ENCODE measurements at places on chromosomes 3 and 15.

DNA sequence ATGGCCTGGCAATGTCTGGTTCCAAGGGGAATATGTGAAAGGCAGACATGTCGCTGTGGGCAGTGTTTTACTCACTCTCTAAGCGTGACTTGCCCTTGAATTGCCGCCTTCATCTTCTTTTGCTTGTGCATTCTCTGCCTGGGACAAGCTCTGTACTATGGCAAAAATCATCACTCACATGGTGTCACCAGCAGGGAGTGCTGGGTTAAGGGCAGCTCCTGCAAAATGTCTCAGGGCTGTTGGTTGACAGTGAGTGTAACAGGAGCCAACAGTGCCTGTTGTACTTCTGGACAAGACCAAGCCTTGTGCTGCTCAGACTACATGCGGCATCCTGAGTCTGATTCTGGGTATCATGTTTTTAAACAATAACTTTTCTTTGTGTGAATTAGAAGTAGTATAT, 45.3 kb upstream of the KY start:
- no peak for DNase-seq

GRCh38 chr3:58577269-58577821, at the start of gene FAM107A:
Gene FAM107A (minus strand): TSS chr3:58577391. CDS start chr3:58569860, 7,531 bp downstream.
- DNase-seq: no peak

DNA sequence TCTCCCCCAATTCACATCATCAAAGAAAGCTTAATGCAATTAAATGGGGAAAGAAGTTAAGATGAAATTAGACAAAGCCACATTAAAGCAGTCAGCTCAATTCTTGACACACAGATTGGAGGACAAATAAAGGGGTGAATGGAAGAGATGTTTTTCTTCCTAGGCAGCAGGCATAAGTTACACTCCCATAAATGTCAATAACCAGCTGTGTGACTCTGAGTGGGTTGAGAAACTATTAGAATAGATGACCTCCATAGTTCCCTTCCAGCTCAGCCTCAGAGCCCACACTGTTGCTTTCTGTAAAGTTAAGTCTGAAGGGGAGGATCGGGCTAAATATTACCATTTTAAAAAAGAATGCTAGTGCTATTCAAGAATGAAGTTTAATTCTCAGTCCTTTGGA, 71.0 kb downstream of the THBS1 start:
- DNase-seq: no peak

GRCh38 chr3:148042663-148043445, 633.7 kb downstream of the ZIC1 start:
- DNase-seq: no peak

DNA sequence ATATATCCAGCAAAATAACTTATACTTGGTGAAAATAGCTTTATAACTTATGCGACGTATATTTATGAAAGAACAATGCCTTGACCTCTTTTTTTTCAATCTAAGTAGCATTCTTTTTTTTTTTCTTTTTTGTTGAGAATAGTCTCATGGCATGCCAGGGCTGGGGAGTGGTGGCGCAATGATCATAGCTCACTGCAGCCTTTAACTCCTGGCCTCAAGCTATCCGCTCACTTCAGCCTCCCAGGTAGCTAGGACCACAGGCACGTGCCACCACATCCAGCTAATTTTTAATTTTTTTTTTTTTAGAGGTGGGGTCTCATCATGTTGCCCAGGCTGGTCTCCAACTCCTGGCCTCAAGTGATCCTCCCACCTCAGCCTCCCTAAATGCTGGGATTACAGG, 43.5 kb downstream of the RAB8B start:
- no peak for DNase-seq

- DNase-seq: no peak
These were observed 16.7 kb downstream of the C2CD4A start for GRCh38 chr15:62083194-62084154.

DNA sequence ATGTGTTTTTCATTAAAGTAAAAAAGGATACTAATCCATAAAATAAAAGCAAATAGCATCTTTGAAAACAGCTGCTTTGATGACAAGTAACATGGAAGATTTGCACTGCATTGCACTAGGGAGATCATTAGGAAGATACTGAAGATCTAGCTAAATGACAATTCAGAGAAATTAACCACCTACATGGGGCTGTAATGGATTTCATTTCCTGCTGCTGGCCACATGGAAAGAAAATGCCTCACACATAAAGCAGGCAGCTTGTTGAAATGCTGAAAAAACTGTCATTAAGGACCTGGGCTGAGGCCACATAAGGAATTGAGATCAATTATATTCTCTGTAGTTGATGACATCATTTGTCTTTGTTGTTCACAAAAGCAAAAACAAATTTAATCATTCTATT, 94.1 kb downstream of the PYDC2 start:
- no peak for DNase-seq

- no peak for DNase-seq
These were observed 366.4 kb upstream of the AGTR1 start for GRCh38 chr3:148331081-148331846.

- DNase-seq: no peak
These were observed 19.9 kb upstream of the C3orf62 start for GRCh38 chr3:49296781-49297411.

- DNase-seq: no peak
These were observed 85.7 kb downstream of the OXNAD1 start for GRCh38 chr3:16350597-16351318.

- no peak for DNase-seq
These were observed 107.6 kb downstream of the LRRK1 start for GRCh38 chr15:101026656-101027272.

- no peak for DNase-seq
These were observed 141.2 kb downstream of the SERPINI1 start for GRCh38 chr3:167876620-167877281.

GRCh38 chr3:189756582-189757078, 125.4 kb downstream of the TP63 start:
- DNase-seq: no peak

GRCh38 chr3:159239059-159239458, 437.2 kb downstream of the MFSD1 start:
- DNase-seq: no peak

DNA sequence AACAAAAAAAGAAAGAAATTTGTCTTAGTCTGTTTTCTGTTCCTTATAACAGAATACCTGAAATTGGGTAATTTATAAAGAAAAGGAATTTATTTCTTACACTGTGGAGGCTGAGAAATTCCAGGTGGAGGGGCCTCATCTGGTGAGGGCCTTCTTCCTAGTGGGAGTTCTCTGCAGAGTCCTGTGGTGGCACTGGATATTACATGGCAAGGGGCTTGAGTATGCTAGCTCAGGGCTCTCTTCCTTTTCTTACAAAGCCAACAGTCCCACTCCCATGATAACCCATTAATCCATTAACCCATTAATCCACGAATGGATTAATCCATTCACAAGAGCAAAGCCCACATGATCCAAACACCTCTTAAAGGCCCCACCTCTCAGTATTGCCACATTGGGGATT, 2.9 kb upstream of the SATB1 start:
- no peak for DNase-seq

DNA sequence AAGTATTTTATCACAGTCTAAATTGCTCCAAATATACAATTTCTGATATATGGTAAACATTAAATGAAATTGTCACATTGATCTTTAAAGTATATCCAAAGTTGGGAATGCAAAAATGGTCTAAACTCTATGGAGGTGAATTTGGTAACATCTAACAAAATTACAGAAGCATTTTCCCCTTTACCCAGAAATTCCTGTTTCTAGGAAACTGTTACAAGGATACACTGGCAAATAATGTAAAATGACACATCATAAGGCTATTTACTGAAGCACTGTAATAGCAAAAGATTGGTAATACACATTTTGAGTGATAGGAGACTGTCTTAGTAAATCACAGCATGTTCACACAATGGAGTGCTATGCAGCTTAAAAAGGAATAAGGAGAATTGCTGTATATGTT, 50.0 kb upstream of the SLCO2A1 start:
- DNase-seq: no peak

DNA sequence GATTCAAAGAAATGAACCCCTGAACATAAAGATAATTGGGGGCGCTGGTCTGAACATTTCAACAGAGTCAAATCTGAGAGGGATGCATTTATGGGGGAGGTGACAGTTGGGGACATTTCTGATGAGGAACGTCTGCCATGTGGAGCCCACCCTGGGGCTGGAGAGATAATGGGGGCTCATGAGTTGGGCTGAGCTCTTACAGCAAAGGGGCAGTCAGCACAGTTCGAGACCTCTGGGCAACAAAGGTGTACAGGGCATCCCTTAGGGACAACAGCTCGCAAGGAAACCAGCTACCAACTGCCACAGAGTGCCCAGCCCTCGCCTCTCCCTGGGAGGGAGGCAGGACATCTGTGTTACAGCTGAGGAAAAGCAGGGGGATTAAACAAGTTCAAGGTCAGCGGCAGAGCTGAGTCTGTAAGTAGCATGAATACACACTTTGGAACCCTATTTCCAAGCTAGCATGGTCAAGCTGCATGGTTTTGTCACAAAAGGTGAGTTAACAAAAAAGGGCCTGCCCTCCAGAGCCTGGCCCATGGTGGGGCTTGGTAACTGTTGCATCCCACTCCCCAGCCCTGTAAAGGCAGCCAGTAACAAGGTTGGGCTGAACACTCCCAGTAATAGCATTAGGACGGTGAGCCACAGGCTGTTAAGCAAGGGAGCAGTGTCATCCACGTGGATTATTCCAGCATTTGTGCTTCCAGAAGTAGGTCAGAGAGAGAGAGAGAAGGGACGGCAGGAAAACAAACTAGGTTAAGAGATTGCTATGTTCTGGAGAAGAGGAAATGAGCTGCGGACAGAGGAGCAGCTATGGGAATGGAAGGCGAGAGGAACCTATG, 4.3 kb downstream of the GNB5 start:
- no peak for DNase-seq

DNA sequence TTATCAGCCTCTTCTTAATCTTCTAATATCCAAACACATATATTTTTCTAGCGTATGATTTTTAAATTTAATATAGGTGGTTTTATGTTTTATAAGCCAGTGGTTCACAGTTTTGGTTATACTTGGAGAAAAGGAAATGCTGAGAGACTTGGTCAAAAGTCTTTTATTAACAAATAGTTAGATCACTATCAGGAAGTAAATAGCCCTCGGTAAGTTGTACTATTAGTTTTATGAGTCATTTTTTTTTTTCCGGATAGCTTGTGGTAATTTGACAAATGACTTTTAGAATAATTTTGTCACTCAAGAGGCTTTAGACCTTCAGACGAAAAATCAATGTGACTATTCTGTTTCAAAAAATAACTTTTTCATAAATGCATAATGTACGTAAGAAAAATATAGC, 232.2 kb upstream of the ROBO1 start:
- DNase-seq: no peak

GRCh38 chr15:41971089-41971894, 1.1 kb downstream of the EHD4 start:
- DNase-seq: peak; percentile 83

DNA sequence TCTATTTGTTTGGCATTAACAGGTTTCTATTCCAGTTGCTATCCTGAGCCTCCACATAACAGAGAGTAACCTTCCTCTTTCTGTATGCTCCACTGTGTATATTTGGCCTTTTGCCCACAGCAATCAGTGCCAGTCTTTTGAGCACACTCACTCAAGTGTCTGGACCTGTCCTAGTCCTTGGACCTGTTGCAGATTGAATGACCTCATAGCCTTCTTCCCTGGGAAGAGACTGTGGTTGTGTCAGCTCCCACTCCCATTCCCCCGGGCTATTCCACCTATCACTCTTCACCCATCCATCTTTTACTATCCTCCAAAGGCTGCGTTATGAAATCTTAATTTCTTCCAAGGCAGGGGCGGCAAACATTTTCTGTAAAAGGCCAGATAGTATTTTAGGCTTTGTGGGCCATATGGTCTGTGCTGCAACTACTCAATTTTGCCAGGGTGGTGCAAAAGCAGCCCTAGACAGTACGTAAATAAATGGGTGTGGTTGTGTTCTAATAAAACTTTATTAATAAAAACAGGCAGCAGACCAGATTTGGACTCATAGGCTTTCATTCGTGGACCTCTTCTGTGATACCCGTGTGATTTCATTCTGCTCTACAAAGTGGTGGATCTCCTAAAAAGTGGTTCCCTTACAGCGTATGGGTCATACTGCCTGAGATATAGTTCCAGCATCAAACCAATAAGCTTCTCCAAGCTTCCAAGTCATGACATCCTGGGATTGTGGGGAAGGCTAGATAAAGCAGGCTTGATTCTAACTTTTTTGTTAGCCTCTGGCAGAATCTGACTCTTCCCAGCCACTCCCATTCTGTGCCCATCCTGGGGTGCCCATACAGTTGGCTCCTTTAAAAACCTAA, 57.4 kb downstream of the CDAN1 start:
- DNase-seq: no peak

DNA sequence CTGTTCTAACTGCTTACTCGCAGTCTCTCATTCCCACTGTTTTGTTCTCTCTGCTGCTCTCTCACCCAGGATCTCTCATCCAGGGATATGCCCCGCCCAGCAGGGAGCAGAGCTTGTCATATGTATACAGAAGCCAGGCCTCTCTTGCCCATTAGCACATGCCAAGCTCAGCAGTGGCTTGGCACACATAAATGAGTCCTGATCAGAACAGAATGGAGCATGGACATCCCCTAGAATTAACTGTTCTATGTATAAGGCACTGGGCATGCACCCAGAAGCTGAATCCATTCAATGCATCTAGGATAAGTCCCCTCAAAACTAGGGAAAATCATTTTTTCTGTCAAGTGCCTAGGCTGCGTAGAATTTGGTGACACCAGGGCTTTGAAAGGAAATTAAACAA, 61.6 kb downstream of the IGSF11 start:
- DNase-seq: no peak

GRCh38 chr15:33211176-33211808, 16.8 kb upstream of the FMN1 start:
- no peak for DNase-seq

GRCh38 chr3:64220161-64220914, 4.9 kb downstream of the PRICKLE2 start:
- DNase-seq: no peak

DNA sequence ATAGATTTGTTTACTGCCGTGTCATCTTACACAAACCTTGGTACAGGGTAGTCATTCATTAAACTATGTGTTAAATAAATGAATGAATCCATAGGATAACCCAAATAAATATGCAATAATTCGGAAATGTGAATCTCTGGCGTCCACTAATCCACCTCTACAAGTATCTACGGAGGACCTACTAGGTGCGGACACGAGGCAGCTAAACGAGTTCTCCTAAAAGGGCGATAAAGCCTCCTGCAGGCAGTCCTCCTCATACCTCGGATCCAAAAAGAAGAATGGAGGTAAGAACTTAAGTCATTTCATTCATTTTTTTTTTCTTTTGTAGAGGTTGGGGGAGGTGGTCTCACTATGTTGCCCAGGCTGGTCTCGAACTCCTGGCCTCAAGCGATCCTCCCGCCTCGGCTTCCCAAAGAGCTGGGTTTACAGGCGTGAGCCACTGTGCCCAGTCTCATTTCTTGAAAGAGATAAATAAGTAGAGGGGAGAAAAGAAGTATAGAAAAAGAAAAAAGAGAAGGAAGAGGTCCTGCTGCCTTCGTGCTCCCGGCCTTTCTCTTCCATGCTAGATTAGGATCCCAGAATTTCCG, 706 bp upstream of the RPL35A start:
- DNase-seq: no peak

- DNase-seq: no peak
These were observed 28.9 kb downstream of the TLNRD1 start for GRCh38 chr15:81029414-81030300.
